ENCODE measurements at places on chromosomes 6 and 20. TPM values are rescaled to one million over a fixed set of nuclear protein-coding genes. Genes with fewer than 3 reads are reported as not detected.

GRCh38 chr6:26031595-26032339 is 55.5 kb upstream of the HFE start:
- DNase-seq: peak; percentile 81

DNA sequence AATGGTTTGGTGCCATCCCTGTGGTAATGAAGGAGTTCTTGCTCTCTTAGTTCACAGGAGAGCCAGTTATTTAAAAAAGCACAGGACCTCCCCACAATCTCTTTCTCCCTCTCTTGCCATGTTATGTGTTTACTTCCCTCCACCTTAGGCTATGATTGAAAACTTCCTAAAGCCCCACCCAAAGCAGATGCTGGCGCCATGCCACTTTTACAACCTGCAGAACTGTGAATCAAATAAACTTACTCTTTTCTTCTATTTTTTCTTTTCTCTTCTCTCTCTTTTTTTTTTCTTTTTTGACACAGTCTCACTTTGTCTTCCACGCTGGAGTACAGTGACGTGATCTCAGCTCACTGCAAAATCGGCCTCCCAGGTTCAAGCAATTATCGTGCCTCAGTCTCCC is 508.4 kb upstream of the EPHA7 start:
- DNase-seq: no peak

GRCh38 chr20:23939641-23940040 is 48.9 kb downstream of the GGTLC1 start:
- no peak for DNase-seq

- no peak for DNase-seq
Measured at GRCh38 chr20:32823078-32823477, 3.3 kb downstream of the MAPRE1 start.

DNA sequence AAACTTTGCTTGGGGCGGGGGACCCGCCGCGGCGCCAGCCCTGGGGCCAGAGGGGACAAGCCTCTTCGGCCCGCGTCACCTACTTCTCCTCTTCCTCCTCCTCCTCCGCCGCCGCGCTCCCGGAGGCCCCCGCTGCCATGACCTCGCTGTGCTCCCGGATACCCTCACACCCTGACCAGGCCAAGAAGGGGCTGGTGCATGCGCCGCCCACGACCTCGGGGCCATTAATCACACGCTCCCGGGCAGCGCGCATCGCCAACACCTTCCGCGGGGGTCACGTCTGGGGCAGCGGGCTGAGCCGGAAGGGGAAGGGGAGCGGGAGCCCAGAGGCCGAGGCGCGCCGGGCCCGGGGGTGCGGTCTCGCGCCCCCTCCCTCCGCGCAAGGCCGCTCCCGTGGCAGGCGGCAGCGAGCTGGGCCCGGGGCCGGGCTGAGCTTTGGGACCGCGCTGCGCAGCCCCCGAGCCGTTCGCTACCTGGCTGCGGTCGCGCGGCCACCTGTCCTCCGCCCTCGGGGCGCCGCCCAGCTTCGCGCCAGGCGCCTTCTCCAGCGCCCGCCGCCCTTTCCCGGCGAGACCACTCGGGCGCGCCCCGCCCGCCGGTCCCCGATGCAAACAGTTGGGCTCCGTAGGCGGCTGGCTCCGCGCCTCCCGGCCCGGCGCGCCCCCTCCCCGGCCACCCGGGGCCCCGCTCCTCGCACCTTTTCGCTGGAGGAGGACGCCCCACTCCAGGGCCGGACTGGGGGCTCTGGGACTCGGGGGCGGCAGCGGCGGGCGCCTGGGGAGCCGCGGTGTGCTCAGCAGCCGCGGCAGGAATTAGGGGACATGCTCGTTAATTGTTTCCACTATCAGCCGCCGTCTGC is 575 bp upstream of the CNR1 start:
- no peak for DNase-seq

GRCh38 chr6:67606906-67607828 is 1027.9 kb upstream of the ADGRB3 start:
- DNase-seq: no peak

Gene TCP11
- 0.66 TPM for total RNA-seq

Gene POM121L2
- not detected for total RNA-seq

Gene ZNF334
- total RNA-seq: 18.7 TPM

DNA sequence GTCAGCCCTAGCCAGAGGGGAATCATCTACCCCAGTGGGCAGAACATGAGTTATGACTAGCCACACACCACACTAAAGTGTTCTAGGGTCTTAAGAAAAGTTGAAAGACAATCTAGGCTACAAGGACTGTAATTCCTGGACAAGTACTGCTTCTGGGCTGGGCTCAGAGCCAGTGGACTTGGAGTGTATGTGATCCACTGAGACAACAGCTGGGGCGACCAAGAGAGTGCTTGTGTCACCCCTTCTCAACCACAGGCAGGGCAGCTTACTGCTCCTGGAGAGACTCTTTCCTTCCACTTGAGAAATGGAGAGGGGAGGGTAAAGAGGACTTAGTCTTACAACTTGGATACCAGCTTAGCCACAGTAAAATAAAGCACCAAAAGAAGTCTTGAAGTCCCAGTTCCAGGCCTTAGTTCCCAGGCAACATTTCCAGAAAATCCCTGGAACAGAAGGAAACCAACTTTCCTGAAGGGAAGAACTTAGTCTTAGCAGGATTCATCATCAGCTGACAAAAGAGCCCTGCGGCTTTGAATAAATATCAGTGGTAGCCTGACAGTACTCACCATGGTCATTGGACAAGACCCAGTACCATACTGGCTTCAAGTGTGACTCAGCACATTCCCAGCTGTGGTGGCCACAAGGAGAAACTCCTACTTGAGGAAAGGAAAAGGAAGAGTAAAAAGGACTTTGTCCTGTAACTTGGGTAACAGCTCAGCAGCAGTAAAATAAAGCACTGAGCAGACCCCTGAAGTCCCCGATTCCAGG is 355.1 kb upstream of the ADGRB3 start:
- no peak for DNase-seq

DNA sequence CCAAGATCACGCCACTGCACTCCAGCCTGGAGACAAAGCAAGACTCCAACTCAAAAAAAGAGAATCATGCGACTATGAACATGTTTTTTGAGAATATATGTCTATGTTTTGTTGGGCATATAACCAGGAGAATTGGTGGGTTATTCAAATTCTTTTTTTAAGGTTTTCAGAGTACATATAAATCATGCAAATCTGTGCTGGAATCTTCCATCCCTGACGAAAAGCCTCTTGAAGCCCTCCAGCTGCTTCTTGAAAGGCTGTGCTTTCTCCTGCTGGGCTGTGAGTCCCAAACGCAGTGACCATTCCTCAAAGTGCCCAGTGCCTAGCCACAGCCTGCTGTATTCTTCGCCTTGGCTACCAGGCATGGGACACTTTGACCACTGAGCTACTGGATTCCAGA is 9.2 kb upstream of the RAB22A start:
- no peak for DNase-seq

Gene SYNGAP1
- 12.5 TPM for total RNA-seq

Gene APMAP
- 83.2 TPM for total RNA-seq

- DNase-seq: no peak
Measured at GRCh38 chr6:168100803-168101589, 22.0 kb upstream of the FRMD1 start.

DNA sequence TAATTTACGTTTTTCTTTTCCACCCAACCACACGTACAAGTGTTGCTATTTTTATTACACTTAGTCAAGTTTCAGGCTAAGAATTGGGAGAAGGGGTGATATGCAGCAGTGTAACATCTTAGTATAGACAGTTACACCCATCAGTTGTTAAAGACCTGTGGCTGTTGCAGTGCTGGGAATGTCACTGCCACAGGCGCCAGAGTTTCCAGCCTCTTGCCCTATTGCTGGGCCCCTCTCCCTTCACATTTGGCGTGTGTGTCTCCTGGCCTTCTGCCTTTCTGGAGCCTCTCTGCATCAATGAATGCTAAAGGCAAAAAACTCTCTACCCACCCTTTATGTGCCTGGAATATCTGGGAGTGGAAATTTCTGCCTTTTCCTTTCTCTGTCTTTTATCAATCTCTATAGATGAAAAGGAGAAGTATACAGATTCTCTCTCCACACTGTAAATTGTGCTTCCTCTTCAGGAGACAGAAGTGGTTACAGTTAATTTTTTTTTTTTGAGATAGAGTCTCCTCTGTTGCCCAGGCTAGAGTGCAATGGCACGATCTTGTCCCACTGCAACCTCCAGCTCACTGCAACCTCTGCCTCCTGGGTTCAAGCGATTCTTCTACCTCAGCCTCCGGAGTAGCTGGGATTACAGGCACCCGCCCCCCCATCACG is 73.0 kb downstream of the TIAM2 start:
- DNase-seq: no peak

DNA sequence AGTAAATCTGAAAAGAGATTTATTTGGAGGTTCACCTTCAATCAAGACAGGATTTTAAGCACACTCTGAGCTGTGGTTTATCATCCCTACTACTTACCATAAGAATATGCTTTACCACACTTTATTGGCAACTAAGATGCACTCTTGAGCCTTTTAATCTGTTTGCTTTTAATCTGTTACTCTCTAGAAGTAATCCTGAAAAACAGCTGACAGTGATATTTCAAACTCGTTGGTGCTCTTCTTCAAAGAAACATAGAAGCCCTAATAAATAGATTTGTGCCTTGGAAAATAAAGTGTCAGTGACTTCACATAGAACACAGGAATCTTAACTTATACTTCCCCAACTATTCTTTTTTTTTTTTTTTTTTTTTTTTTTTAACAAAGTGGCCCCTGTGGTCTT is 102.9 kb downstream of the HIVEP1 start:
- no peak for DNase-seq

- DNase-seq: no peak
Measured at GRCh38 chr20:24836661-24837299, 112.3 kb upstream of the CST7 start.

GRCh38 chr20:21136015-21136732 is 10.3 kb downstream of the KIZ start:
- no peak for DNase-seq

Measured in breast epithelium (tissue), 4 donors.